ENCODE measurements at places on chromosomes 12 and 14.
A peak's percentile ranks its signal among the peaks of the same experiment; 100 is the strongest.

GRCh38 chr12:690466-690865 is 27.2 kb upstream of the NINJ2 start:
- peaks cover 10% of the 10 kb centered on the region for H3K4me1 ChIP-seq
- H3K4me3 ChIP-seq, result no peak overlapping the region
- H3K27me3 ChIP-seq, result no peaks in the 10 kb centered on the region
- no peak overlapping the region for H3K27ac ChIP-seq
- peaks cover 5% of the 10 kb centered on the region for H3K36me3 ChIP-seq

DNA sequence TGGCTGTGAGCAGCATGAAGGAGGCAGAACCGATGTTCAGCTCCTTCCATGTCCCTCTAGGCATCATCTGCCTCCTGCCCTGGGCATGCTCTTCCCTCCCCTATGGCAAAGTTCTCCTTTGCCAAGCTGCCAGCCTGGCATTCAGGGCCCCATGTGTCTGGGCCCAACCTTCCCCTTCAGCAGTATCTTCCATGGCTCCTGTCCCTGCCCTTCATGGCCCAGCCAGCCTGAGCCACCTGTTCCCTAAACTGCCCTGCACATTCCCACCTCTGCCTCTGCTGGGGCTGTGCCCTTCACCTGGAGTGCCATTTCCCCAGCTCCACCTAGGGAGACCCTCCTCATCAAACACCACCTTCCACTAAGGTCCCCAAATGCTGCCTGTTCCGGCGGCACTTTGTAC is 74.0 kb upstream of the TCL1A start:
- H3K27me3 ChIP-seq, result no peaks in the 10 kb centered on the region
- no peak for DNase-seq
- H3K27ac ChIP-seq, result no peak overlapping the region
- no peaks in the 10 kb centered on the region for H3K36me3 ChIP-seq
- no peak overlapping the region for H3K4me3 ChIP-seq

- no peaks in the 10 kb centered on the region for H3K36me3 ChIP-seq
- H3K4me3 ChIP-seq, result no peak overlapping the region
- no peaks in the 10 kb centered on the region for H3K27me3 ChIP-seq
- DNase-seq, result no peak
- H3K27ac ChIP-seq, result no peak overlapping the region
- H3K4me1 ChIP-seq, result no peaks in the 10 kb centered on the region
Observed at GRCh38 chr12:91205811-91206210, 23.2 kb upstream of the DCN start.

GRCh38 chr14:105529569-105530284 is 3.3 kb downstream of the TMEM121 start:
- H3K27me3 ChIP-seq, result peaks cover 12% of the 10 kb centered on the region
- H3K4me3 ChIP-seq, result peak overlapping the region; percentile 75
- H3K27ac ChIP-seq, result peak overlapping the region; percentile 80
- peak; percentile 62 for DNase-seq

DNA sequence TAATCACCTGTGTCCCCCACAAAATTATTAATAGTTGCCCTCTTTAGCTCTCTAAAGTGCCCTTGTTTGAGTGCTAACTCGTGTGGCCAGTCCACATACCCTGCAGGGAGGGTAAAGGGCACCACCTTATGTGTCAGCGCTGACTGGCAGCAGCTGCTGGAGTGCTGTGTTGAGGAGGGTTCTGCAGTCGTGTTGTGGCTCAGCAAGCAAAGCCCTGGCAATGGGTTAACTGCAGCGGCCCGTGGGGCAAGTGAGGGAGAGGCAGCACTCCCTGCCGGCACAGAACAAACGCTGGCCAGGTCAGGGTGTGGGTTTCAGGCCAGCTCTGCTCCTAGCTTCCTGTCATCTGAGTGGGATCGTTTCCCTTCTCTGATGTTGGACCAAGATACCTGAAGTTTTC is 369.8 kb downstream of the CACNA1C start:
- H3K4me1 ChIP-seq, result no peaks in the 10 kb centered on the region
- no peaks in the 10 kb centered on the region for H3K36me3 ChIP-seq
- no peak for DNase-seq
- H3K27ac ChIP-seq, result no peak overlapping the region

DNA sequence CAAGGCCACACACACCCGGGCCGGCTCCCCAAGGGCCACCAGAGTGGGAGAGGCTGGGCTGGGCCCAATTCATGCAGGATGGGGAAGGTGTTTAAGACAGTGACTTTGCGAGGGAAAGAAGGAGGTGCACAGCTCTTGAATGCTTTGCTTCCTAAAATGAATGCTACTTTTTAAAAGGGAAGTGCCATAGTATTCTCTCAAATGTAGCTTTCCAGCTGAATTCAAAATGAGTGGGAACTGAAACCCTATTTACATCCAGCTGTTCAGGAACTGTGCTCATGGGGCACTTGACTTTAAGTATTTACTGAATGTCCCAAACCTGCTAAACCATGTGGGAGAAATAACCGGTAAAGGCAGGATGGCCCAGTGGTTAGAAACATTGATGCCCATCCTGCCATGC is 7.6 kb downstream of the ITPK1 start:
- DNase-seq, result no peak
- H3K27me3 ChIP-seq, result no peaks in the 10 kb centered on the region
- no peaks in the 10 kb centered on the region for H3K36me3 ChIP-seq
- no peak overlapping the region for H3K4me3 ChIP-seq
- peaks cover 53% of the 10 kb centered on the region for H3K4me1 ChIP-seq

GRCh38 chr12:43480591-43480990 is 71.4 kb downstream of the ADAMTS20 start:
- H3K27ac ChIP-seq, result no peak overlapping the region
- no peaks in the 10 kb centered on the region for H3K4me1 ChIP-seq
- no peaks in the 10 kb centered on the region for H3K36me3 ChIP-seq
- H3K4me3 ChIP-seq, result no peak overlapping the region

Data from activated CD4-positive, alpha-beta memory T cell treated with anti-CD3 and anti-CD28 coated beads, Interleukin-2, amount 10 ng/mL, durations not matched to agents 7 days and 5 days (primary cell).